ENCODE measurements at places on chromosomes 12 and 14.

- DNase-seq, result no peak
These were observed 74.8 kb upstream of the PLXNC1 start for GRCh38 chr12:94073441-94074051.

- no peak for DNase-seq
These were observed 223.1 kb downstream of the ANO6 start for GRCh38 chr12:45439039-45439438.

- DNase-seq, result no peak
These were observed 8.1 kb downstream of the PRPF40B start for GRCh38 chr12:49631336-49631907.

DNA sequence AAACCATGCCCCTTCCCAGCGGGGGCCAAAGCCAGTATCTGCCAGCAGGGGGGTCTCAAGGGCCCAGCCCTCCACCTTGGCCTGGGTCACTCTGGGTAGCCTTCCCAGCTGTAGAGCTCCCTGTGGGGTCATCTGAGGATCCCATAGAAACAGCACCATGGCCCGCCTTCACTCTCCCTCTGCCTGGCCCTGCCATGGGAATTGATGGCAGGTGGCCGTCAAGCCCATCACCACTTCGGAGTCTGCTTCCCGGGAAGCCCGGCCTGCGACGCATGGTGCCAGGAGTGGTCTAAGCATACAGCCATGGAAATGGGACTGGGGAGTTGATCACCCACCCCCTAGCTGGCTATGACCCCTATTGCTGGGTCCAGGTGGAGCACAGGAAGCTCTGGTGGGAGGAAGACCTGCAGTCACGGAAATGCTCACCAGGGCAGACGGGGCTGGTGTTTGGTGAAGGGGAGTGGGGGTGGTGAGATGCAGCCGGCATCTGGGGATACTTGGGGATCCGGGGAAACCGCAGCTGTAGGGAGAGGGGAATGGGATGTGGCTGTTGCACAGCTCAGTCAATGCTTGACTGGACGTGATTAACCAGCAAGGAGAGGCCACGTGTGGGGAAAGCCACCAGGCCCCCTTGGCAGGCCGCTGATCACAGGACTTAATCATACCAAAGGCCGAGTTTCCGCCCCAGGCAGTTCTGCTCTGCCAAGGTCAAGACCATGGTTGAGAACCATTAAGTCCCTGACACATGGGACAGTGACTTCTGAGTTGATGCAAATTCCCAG lies 52.2 kb upstream of the DIO3 start:
- peak; percentile 16 for DNase-seq

DNA sequence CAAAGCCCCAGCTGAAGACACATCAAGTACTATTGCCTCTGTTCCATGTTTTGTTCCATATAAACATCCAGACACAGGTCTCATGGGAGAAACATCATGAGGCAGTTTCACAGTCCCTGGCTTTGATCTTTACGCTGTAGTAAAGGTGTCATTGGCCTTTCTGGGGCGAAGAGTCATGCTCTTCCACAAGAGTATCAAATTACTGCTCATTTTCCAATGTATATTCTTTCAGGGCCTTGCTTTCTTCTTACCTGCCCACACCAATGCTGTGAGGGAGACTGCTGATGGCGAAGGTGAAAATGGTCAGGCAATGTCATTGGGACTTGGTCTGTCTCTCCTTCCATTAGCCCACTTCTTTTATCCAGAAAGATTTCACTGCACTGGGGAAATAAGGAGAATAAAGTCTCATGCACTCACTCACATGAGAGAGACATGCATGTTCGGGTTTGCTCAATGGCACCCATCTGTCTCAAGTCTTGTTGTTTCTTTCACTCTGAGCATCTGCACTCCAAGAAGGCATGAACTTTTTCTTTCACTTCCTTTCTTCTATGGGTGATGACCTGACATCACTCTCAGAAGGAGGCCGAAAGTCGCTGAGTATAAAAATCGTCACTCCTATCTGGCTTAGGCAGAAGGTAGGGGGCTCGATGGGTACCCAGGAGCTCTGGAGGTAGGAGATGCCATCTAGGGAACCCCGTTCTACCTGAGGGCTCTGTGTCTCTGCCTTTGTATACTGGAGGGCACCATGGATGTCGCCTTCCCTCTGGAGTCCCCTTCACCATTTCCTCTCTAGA lies 1.3 kb upstream of the JDP2 start:
- DNase-seq, result no peak

GRCh38 chr12:130872179-130873096 lies 572 bp downstream of the RAN start:
- DNase-seq, result peak; percentile 76

GRCh38 chr12:51070004-51070403 lies 13.4 kb downstream of the CSRNP2 start:
- DNase-seq, result no peak

DNA sequence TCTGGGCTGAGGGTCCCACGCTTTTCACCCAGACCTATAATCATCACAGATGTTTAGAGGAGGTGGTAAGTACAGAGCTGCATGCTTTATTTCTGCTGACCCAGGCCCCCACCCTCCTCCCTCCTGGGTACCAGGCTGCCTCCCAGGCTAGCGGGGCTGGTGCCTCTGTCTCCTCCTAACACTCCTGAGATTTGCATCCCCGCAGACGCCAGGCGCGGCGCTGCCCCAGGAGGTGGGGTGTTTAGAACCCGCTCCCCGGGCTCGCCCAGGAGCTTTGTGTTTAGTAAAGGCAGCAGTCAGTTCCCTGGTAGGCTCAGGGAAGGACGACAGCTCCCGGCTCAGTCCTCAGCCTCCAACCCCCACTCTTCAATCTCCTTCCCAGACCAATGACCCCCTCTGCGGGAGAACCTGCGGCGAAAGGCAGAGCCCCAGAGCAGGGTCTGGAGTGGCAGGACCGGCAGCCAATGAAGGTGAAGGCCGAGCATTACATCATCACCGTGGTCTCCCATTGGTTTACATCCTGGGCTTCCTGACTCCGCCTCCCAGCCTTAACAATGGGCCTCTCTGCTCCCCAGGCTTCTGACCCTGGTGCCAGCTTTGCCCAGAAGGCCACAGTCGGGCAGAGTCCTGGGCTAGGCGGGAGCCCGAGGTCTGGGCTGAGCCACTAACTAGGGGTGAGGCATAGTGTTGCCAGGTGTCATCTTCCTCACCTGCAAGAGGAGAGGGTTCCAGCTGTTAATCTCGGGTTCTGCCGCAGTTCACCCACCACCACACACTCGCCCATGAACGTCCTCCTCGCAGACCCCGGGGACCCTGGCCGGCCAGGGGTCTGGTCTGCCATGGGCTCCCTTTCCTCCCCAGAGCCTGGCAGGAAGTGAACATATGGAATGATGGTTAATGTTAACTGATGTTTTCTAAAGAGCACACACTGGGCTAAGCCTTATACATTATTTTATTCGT lies 57.5 kb downstream of the CALM1 start:
- DNase-seq, result peak; percentile 15

DNA sequence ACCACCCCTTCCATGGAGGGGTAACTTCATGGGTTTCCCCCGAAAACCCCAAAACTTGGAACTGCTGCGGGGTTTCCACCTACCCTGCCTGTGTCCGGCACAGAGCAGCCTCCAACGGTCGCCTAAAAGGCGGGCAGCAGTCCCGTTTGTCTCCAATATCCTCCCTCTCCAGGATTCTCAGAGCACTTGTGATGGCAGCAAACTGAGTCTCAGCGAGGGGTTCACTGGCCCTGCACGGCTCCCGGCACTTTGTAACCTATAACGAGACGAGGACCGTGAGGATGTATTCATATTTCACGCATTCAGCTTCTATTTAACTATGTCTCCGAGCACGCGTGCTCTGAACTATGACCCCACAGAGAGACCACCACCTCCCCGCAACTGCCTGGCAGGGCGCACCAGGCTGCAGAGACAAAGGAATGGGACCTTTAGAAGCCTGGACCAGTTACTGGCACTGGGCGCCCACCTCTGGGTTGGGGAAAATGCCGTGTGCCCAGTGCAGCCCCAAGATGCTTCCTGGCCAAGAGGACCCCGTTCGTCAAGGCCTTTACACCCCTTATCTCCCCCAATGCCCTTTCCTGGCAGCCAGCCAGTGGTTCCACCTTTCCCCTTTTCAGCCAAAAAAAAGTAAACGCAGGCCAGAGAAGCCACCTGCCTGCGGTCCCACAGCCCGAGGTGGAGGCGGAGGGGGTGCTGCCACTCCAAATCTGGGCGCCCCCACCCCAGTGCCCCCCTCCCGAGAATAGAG lies 173.1 kb upstream of the RTL1 start:
- peak; percentile 26 for DNase-seq

DNA sequence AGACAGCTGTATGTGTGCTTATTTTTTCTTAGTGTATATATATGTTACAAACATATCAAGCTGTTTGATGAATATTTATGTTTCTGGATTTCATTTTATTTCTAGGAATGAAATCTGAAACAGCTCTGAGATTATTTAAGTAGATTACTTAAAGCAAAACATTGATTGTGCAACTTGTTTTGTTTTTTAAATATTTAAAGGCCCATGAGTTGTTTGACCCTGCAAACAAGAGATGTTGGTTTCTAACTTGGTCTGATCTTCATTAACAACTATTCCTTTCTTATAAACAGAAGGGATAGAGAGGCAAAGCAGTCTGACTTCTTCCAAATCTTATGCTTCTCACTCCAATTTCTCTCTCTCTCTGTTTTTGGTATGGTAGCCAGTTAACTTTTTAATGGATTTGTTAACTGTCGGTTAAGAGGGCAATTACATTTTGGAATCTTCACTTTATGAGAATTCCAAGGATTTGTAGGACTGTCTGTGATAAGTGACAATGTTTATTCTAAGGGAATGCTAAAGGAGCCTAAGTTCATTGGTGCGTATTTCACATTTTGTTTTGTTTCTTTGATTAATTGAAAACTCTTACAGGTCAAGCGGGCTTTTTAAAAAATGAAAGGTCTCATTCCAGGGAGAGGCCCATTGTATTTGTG lies 102.6 kb upstream of the HMGA2 start:
- DNase-seq, result no peak

GRCh38 chr12:95402096-95402495 lies 71.9 kb upstream of the METAP2 start:
- no peak for DNase-seq

GRCh38 chr12:110906985-110907384 lies 13.4 kb downstream of the MYL2 start:
- no peak for DNase-seq

DNA sequence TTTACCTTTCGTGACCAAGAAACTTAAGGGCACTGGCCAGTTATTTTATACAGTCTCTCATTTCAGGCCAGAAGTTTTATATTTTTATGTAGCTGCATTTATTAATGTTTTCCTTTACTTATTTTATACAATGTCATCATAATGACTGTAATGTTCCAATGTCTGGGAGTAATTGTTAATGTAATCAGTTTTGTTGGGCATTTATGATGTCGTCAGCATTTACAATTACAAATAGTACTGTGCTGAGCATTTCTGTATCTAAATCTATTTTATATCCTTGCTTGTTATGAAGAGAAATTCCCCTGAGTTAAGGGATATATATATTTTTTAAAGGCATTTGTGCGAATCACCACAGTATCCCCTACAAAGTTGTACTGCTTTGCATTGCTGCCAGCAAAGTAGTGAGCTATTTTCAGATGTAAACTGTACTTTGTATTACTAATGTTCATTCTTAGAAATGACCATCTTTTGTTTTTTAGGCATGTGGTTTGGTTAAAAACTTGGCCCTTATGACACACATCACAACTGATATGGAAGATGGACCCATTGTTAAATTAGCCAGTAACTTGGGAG lies 74.4 kb downstream of the POLR3B start:
- no peak for DNase-seq

- DNase-seq, result no peak
These were observed 31.1 kb downstream of the APPL2 start for GRCh38 chr12:105204916-105205315.
